CD4-positive, CD25-positive, alpha-beta regulatory T cell (primary cell): ENCODE measurements at places on chromosomes 4 and X. TPM values are rescaled to one million over a fixed set of nuclear protein-coding genes. Genes with fewer than 3 reads are reported as not detected.

Gene PNMA5
- polyA plus RNA-seq, result 0.47 TPM

Gene KLHL13
- polyA plus RNA-seq, result 0.26 TPM

Gene SLC25A31
- polyA plus RNA-seq, result not detected

Gene USP17L5
- polyA plus RNA-seq, result not detected

Gene TKTL1
- 34.3 TPM for polyA plus RNA-seq

Gene CLOCK
- 7.9 TPM for polyA plus RNA-seq

Gene NLRP2B
- polyA plus RNA-seq, result not detected

GRCh38 chr4:107906458-107907100 is 24.8 kb upstream of the CYP2U1 start:
- DNase-seq, result no peak

- no peak for DNase-seq
Observed at GRCh38 chrX:79170476-79171035, 26.1 kb downstream of the GPR174 start.

DNA sequence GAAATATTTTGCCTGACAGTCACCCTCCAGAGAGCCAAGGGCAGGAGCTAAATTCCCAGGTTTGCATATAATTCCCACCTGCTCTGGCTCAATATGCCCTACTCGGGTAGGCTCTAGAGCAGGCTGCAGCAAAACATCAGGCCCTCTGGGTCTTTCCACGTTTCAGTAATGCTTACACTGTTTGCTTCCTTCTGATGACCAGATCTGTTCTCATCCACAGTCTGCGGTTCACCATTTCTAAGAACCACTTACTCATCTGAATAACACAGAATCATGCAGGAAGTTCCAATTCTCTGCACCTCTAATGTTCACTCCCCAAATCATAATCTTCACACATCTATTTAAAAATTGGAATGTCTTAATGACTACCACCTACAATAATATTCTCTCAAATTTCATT is 141.4 kb downstream of the PPP3CA start:
- peak; percentile 16 for DNase-seq

- no peak for DNase-seq
Observed at GRCh38 chrX:43940816-43941474, 32.2 kb downstream of the NDP start.

DNA sequence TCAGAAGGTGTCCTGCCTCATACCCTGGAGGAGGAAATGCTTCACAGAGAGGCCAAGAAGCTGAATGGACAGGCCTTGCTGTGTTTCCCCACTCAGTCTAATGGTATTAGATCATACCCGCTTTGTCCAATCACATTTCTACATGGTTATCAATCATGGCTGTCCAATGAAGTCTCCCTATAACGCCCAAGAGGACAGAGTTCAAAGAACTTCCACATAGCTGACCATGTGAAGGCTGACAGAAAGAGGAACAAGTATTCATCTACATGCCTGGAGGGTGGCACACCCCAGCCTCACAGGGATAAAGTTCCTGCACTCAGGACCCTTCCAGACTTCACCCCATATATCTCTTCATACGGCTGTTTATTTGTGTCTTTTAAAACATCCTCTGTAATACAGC is 123.4 kb downstream of the MANBA start:
- DNase-seq, result no peak

- no peak for DNase-seq
Observed at GRCh38 chr4:81255524-81255923, 40.5 kb upstream of the PRKG2 start.

- no peak for DNase-seq
Observed at GRCh38 chr4:1042352-1043055, 31.1 kb downstream of the FGFRL1 start.

DNA sequence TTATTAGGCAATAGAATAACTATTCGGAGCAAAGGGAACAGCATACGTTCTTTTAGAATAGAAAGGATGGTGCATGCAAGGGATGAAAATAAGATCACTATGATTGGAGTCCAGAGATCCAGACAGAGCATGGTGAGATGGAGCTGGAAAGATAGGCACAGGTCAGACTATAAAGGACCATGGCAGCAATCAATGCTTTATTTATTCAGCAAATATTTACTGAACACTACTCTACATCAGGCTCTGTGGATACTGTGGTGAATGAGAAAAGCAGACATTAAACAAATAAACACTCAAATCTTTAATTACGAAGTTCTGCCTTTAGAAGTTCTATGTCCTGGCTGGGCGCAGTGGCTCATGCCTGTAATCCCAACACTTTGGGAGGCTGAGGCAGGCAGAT is 44.7 kb upstream of the ACSL4 start:
- no peak for DNase-seq

GRCh38 chr4:14066979-14067378 is 439.5 kb upstream of the BOD1L1 start:
- DNase-seq, result no peak

DNA sequence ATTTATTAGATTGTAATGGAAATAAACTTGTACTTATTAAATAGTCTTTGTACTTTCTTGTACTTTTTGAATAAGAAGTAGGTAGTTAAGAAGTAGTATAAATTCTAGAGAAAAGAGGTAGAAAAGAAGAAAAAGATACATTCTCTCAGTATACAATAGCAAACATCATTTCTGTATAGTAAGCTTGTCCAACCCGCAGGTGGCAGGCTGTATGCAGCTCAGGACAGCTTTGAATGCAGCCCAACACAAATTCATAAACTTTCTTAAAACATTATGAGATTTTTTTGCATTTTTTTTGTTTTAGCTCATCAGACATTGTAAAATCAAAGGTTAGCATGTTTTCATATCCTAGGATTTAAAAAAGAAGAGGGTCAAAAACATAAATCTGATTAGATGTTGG is 441.6 kb downstream of the DTHD1 start:
- DNase-seq, result no peak

DNA sequence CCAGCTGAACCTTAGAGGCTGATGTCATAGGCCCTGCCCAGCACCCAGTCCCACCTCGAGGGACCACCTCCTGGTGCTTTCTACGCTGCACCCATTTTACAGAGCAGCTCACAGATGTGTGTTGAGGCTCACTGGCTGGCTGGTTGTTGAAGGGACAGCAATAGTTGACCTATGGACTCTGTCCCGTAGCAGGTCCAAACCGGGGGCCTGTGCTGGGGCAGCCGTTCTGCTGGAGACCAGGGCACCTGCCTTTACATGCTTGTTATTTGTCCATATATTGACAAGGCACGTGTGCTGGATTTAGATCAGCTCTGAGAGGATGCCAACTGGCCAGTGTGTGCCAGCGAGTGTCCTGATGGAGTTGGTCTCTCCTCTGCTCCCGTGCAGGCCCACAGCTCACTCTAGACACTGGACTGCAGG is 58.1 kb downstream of the TNIP2 start:
- no peak for DNase-seq

DNA sequence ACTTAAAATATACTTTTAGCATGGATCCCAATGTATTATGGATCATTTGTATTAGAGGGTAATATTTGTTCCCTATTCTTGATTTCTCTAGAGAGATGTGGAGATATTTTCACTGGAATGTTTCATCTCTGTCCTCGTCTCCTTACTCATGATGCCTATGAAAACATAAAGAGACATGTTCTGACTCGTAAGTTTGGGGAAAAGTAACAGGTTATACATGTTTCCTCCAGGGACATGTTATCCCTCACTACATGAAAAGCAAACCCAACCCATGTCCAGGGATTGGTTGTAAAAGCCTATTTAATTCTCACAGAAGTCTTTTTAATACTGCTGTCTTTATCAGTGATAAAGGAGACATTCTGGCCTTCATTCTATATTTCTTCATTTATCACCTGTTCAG is 621.4 kb downstream of the GABRG1 start:
- no peak for DNase-seq
